Activated gamma-delta T cell treated with Interleukin-2 at 50 U/mL for 16 hours (primary cell): ENCODE measurements at places on chromosomes 2 and 18.
A peak's percentile ranks its signal among the peaks of the same experiment; 100 is the strongest.

- DNase-seq: no peak
Measured at GRCh38 chr2:165277860-165278656, 38.8 kb downstream of the SCN2A start.

DNA sequence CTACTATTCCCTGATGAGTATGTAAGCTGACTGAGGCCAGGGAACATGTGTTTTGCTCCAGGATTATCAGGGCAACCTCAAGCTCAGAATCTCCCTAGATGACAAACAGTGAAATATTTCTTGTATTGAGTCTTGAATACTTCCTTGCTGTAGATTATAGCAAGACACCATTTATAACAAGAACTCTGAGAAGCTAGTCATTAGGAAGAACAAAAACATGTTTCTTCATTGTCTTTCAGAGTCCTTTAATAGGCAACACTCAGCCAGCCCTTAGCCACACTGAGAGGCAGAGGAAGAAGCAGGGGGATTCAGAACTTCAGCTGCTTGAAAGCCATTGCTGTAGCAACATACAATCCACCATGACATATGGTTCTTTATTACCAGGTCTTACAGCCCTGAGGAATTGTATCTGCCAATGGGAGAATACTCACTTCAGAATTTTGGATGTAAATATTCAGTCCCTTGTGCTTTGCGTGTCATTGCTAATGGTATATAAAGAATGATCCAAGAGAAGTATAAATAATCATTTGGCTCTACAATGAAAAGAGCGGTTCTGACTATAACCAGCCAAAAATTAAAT, 117.5 kb upstream of the NCKAP5 start:
- DNase-seq: no peak

DNA sequence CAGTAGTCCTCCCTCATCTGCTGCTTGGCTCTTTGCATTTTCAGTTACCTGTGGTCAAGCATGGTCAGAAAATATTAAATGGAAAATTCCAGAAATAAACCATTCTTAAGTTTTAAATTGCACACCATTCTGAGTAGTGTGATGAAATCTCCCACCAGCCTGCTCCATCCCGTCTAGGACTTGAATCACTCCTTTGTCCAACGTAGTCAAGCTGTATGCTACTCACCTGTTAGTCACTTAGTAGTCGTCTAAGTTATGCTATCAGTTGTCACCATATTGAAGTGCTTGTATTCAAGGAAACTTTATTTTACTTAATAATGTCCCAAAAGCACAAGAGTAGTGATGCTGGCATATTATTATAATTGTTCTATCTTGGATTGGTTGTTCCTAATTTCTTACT, 172.5 kb downstream of the FIGN start:
- DNase-seq: no peak

- DNase-seq: no peak
Measured at GRCh38 chr2:190526105-190526750, 8.3 kb downstream of the NEMP2 start.

- no peak for DNase-seq
Measured at GRCh38 chr2:178722296-178722695, 84.9 kb downstream of the TTN start.

GRCh38 chr18:78378403-78378802, 601.2 kb upstream of the SALL3 start:
- DNase-seq: no peak

GRCh38 chr2:217622205-217623060, 380.4 kb downstream of the TNS1 start:
- DNase-seq: no peak

- no peak for DNase-seq
Measured at GRCh38 chr18:37184209-37184868, 355.4 kb downstream of the KIAA1328 start.

DNA sequence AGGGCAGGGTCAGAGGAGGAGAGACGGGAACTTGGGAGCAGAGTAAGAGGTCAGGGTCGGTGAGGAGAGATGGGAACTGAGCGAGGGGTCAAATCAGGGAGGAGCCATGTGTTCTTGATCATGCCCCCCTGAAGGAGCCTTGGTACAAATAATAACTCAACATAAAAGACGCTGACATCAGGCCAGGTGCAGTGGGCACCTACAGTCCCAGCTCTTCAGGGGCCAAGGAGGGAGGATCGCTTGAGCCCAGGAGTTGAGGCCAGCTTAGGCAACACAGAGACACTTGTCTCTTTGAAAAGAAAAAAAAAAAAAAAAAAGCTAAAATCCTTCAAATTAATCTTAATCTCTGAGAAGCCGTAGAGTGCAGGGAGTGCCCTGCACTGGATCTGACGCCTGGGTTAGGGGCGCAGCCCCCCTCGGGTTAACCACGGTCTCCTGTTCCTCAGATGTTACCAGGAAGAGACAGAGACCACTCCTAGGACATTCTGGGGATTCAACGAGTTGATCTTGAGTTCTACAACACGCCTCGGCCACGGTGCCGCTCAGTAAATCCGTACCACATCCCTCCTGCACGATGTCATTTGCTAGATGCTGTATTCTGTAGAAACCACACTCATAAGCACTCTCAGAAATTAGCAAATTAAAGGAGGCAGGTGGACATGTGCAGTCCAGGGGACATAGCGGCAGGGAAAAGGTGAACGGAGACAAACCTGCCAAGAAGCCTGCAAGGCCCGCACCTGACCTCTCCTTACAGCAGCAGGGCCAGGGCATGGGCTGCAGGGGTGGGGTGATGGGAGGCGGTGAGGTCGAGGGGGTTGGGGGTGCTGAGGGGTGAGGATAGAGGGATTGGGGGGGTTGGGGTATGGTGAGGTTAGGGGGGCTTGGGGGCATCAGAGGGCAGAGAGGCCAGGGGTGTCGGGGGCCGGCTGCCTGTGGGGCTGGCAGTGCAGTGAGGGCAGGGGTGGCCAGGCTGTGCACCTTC, 29.2 kb downstream of the SLC66A2 start:
- peak; percentile 1 for DNase-seq

DNA sequence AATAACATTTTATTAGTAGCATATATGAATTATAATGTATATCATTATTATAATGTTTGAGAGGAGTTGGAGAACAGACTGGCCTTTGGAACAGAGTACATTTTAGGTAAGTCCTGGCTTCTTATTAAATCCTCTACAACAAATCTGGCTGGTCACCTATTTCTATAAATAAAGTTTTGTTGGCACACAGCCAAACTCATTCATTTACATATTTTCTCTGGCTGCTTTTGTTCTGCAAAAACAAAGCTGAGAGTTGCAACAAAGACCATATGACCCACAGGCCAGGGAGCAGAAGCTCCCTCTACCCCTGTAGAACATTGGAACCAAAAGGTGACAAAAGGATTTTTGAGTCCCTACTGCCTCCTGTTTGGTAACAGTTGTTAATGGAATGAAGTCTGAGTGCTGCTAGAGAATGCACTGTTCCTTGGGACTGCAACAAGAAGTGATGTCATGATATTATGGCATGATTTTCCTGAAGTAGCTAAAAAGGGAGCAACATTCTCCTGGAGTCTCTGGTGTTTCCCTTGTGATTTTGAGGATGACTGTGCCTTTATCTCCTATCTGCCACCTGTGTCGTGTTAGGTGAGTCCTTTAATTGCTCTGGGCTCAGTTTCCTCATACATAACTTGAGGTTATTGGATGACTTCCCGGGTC, 22.0 kb upstream of the SP9 start:
- DNase-seq: no peak
